ENCODE measurements at places on chromosomes 7 and 10.

- no peak for DNase-seq
These were observed 14.6 kb downstream of the TMEM243 start for GRCh38 chr7:87204933-87205332.

DNA sequence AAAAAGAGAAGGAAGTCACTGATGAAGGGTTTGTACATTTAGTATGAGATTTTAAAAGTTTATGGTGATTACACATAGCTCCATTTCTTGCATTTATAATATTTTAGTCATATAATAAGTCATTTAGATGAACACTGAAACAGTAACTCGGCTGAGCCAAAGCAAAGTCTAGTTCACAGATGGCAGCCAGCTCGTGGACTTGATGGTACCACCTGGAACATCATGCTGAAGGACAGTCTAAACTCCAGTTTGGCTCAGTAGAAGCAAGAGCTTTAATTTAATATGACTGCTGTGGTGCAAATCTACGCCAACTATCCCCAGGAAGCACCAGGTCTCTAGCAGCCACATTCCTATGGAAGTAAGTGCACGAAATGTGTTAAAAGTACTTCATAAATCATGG is 16.4 kb downstream of the SRI start:
- no peak for DNase-seq

DNA sequence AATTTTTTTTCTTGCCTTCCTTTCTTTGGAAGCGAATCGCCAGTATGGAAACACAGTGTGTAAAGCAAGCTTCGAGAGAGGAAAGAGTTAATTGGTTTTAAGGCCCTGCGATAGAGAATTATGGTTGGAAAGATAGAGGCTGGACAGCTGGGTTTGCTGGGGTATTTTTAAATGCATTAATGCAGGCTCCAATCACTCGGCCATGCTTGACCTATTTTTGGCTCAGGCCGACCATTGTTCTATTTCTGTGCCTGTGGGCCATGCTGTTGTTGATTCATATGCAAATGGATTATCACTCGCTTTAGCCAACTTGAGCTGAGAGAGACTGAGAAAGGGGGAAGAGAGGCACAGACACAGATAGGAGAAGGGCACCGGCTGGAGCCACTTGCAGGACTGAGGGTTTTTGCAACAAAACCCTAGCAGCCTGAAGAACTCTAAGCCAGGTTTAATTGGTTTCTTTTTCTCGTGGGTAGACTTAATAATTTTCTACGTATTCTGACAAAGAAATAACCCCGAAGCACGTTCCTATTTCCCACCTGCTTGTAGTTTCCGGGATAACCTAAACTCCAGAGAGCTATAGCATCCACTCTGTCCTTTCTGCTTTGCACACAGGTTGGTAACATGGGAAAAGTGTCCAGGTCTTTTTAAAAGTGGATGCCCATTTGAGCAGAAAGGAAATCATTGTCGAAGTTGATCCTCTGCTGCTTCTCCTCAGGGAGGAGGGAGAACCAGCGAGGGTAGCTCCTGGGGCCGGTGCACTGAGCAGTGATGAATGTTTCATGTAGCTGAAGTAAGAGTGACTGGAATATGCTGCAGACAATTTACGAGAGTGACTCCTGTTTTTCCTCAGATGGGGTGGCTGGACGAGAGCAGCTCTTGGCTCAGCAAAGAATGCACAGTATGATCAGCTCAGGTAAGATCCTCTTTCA is at the start of gene HDAC9:
HDAC9 (plus strand) TSS at position 338 of the 929 bp plus-strand sequence; CDS start at position 892, 554 bp downstream.
- no peak for DNase-seq

- DNase-seq = no peak
These were observed 206.9 kb upstream of the MBL2 start for GRCh38 chr10:52979295-52979990.

DNA sequence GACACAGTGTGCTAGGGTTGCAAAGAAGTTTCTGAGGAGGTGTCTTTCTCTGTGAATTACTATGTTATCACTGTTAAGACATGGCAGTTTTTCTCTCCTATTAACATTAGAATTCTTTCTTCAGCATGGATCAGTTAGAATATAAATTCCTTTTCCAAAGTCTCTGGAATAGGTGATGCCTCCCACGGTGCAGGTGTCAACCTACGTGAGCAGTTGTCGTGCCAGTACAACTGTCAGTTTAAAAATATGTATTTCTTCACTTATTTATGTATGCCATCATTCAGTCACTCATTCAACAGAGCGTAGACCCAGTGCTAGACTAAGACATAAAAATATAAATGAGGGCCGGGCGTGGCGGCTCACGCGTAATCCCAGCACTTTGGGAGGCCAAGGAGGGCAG is 83.5 kb downstream of the TACC2 start:
- DNase-seq = no peak

DNA sequence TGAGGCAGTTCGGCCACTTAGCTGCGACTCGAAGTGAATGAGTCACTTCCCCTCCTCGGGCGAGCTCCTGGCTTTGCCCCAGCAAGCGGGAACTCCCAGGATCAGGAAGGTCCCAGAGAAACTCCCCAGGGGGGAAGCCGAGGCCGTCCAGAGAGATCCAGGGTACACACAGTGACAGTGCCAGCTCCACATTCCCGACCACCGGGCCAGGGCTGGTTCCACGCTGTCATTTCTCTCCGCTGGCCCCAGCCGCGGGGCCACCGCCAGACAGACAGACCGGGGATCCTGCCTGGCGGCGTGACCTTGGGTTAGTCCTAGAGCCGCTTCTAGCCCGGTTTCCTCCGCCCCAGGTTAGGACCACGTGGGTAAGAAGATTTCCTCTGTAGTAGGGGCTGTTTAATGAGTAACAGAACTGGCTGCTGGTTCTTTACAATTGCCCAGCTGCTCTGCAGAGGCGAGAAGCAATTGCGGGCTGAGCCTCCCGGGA is 463 bp upstream of the UPP1 start:
- no peak for DNase-seq

DNA sequence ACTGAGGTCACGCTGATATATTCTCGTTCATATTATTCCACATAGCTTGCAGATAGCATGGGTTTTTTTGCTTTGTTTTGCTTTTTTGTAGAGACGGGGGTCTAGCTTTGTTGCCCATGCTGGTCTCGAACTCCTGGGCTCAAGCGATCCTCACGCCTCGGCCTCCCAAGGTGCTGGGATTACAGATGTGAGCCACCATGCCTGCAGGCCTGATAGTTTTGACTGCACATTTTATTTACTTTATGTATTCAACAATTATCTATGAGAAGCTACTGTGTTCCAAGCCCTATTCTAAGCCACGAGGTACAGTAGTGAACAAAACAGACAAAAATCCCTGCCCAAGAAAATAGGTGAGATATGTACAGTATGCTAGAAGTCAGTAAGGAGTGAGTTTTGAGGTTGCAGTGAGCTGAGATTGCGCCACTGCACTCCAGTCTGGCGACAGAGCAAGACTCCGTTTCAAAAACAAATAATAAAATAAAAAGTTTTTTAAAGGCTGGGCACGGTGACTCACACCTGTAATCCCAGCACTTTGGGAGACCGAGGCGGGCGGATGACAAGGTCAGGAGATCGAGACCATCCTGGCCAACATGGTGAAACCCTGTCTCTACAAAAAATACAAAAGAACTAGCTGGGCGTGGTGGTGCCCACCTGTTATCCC is 1.3 kb upstream of the YWHAG start:
- no peak for DNase-seq

- no peak for DNase-seq
These were observed 72.0 kb downstream of the KCNMA1 start for GRCh38 chr10:77565590-77566023.

- DNase-seq = no peak
These were observed 355.3 kb downstream of the PAXIP1 start for GRCh38 chr7:154647625-154648024.

DNA sequence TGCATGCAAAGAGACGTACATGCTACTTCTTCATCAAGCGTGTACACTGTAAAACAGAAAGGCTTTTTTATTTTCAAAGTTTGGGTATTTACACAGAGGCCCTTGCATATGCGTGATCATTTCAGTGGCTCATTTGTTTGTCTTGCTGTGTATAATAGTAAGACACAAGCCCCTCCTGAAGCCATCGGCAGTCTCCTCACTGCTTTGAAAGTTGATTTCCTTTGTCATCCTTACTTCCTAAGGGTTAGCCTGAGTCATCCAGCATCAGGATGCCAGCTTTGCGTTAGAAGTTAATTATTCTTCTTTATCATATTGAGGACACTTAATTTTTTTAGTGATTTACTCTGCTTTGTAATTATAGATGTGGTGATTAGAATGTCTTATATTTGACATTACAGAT is 72.5 kb upstream of the CTBP2 start:
- DNase-seq = no peak

- DNase-seq = no peak
These were observed 5.9 kb downstream of the GRID1 start for GRCh38 chr10:86360657-86361056.
